ENCODE measurements at places on chromosomes 12 and 14.

GRCh38 chr14:53847057-53847456, 109.6 kb downstream of the BMP4 start:
- DNase-seq = no peak

GRCh38 chr12:54159140-54159539, 29.6 kb downstream of the SMUG1 start:
- no peak for DNase-seq

- DNase-seq = no peak
Measured at GRCh38 chr12:111338096-111338495, 30.8 kb downstream of the PHETA1 start.

GRCh38 chr14:31567655-31568054, 6.5 kb downstream of the NUBPL start:
- no peak for DNase-seq

DNA sequence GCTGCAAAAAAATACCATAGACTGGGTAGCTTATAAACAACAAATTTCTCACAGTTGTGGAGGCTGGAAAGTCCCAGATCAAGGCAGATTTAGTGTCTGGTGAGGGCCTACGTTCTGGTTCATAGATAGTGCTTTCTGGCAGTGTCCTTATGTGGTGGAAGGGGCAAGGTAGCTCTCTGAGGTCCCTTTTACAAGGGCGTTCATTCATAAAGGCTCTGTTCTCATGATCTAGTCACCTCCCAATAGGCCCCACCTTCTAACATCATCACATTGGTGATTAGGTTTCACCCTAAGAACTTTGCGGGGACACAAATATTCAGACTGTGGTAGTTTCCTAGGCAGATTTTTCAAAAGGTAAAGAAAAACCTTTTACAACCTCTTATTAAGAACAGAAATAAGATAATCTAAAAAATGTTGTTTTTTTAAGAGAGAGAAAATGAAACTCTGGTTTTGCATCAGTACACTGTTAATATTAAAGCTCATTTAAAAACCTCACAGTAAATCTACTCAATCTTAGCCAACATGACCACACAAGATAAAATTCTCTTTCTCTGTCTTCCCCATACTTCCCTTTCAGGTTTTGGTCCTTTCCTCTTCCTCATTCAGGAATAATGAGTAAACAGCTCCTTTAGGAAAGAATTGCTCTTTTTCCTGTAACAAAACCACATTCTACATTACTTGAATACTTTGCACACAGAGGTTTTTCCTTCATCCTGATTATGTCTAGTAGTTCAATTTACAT, 117.5 kb downstream of the UNC79 start:
- DNase-seq = no peak

GRCh38 chr14:20485900-20486299, 16.7 kb downstream of the PNP start:
- DNase-seq = no peak

GRCh38 chr14:93759719-93760307, 28.5 kb downstream of the PRIMA1 start:
- no peak for DNase-seq

DNA sequence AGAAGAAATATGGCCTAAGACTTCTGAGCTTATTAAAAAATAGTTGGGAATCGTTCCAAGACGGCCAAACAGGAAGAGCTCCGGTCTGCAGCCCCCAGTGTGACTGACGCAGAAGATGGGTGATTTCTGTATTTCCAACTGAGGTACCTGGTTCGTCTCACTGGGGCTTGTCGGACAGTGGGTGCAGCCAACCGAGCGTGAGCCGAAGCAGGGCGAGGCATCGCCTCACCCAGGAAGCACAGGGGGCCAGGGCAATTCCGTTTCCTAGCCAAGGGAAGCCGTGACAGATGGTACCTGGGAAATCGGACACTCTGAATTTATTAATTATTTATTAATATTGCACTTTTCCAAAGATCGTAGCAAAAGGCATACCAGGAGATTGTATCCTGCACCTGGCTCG, 857.8 kb downstream of the C12orf50 start:
- no peak for DNase-seq

- DNase-seq = no peak
Measured at GRCh38 chr14:52845081-52845480, 53.7 kb upstream of the GNPNAT1 start.

DNA sequence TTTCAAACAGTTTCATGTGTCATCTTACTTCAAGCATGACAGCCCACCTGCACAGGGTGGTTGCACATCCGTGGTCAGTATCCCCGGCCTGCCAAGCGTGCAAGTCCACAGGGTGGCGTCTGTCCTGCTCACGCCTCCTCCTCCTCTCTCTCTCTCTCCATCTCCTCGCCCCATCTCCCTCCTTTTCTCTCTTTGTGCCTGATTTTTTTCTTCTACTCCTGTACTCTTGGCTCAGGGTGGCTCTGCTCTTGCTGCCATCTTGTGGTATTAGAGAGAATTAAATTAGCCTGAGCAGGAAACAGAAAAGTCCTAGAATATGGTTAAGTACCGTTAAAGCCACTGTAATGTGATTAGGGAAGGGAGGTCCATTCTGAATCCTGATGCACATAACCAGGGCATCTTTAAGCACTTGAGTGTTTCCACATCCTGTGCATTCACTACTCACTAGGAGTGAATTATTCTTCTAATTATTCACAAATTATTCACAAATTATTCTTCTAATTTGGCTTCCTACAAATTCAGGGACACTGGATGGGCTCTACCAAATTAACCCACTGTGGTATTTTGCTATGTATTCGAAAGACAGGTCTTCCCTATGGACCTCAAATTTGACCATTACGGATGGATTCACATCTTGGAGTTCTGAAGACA, 25.5 kb upstream of the DTX1 start:
- peak; percentile 31 for DNase-seq

DNA sequence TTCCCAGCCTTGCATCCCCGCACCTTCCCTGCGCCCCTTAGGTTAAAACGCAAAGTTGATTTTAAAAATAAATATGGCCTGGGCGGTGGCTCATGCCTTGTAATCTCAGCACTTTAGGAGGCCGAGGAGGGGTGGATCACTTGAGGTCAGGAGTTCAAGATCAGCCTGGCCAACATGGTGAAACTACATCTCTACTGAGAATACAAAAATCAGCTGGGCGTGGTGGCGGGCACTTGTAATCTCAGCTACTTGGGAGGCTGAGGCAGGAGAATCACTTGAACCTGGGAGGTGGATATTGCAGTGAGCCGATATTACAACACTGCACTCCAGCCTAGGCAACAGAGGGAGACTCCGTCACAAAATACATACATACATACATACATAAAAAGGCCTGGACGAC, 96.0 kb downstream of the GCH1 start:
- no peak for DNase-seq

DNA sequence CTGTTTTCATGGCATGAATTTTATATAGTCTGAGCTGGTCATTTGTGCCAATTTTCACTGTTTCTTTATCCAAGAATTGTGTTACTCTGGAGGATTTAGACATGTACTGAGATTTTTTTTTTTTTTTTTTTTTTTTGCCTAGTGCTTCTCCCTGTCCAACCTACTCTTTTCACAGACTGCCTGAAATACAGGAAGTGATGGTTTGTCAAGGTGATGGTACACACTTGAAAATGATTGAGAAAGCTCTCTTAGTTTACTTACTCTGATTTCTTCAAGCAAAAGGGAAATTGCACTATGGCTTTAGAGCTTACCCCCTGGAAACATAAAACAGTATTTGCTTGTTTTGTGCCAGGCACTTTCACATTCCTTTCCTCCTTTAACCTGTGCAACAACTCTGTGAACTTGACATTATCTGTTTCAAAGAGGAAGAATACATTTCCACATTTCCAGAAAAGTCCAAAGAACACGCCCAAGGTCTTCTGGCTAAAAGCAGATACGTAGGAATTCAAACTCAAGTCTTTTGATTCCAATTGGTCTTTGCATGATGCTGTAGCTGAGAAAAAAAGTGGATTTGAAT, 181.1 kb downstream of the SLC15A5 start:
- no peak for DNase-seq

- no peak for DNase-seq
Measured at GRCh38 chr12:14698555-14698954, 2.2 kb upstream of the GUCY2C start.

DNA sequence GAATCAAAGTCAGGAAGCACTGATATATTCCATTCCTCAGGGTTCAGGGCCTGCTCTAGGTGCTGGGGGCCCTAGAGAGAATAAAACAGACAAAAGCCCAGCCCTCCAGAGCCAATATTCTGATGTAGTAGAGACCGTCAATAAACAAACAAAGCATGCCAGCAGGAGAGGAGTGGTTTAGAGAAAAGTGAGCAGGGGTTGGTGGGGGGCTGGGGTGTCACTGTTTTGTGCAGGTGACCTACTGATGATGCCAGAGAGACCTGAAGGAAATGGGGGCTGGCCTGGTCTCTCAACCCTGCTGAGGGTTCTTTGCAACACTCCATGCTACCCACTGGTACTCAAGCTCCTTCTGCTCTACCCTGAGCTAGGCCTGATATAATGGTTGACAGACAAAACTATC, 26.5 kb downstream of the IL26 start:
- no peak for DNase-seq

GRCh38 chr14:20624495-20625070, 16.9 kb downstream of the OR6S1 start:
- DNase-seq = no peak

GRCh38 chr14:89165189-89166181, 251.5 kb downstream of the FOXN3 start:
- DNase-seq = no peak

DNA sequence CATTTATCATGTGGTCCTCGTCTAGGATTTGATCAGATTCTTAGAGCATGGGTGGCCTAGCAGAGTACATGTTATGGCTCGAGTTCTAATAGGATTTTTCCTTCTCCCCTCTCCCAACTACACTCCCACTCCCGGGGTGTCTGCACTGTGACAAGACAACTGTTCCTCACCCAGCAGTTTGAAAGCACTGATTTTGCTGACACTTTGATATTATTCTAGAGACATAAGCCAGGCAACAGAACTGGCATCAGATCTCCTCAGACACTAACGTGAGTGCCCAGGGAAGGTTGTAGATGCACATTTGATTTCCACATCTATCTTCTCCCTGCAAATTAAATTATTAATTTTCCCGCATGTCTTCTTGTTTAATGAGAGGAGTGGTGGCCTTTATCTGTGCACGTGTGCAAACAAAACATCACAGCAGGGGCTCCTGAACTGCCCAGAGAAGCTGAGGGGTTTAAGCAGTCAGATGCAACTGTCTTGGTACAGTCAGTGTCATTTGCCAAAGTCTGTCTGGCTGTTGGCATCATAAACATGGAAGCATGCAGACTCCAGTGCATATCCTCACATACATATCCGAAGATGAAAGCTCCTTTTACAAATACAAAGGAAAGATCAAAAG, 491.8 kb downstream of the NPAS3 start:
- no peak for DNase-seq

DNA sequence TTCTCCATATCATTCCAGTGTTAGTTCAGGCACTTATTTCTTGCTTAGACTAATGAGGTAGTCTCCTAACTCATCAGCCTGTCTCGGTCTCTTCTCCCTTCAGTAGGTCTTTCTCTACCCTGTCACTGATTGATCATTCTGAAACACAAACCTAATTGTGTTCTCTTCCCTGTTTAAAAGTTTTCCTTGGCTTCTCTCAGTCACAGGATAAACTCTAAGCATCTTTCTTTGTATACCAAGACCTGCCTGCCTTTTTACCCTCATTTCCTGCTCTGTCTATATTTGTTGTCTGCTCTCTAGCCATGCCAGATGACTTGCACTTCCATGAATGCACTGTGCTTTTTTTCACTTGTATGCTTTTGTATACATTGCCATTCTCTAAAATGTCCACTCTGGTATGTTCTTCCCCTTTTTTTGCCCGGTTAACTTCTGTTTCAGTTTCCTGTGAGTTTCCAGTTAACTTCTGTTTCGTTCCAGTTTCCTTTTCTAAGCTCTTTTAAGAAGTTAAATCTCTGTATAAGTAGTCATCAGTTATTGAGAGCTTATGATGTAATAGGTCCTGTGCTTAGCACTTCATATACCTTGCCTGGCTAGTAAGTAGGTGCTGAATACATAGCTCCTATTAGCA, 12.8 kb downstream of the DIP2B start:
- no peak for DNase-seq

GRCh38 chr12:110846615-110847566, at the start of gene CCDC63:
TSS of gene CCDC63 (plus strand) at chr12:110846987. CDS start at chr12:110852955, 5,968 bp downstream.
- DNase-seq = no peak

DNA sequence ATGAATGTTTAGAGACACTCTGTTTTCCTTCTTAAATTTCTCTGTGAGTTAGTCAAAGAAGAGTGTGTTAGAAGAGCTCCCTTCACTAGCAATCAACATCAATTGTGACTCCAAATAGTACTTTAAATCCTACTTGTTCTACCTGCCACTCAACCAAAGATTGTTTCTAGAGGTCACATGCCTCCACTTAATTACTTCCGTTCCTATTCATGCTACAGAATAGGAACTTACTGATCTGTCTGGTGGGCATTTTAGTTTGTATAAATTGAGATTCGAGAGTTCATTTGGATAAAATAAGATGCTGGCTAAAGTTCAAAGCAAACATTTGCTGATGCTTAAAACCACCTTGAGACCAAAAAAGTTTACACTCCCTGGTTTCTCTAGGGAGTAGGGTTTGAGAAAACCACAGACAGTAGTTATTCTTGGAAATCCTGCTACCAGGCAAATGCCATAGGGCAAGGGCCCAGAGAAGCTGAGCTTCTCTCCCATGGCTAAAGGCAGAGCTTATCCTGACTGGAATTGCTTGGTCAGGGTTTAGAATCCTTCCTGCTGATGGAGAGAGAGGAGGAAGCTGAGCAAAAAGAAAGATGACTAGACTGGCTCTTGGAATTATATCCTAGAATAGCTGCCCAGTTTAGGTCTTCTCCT, 389.6 kb upstream of the ATP2B1 start:
- no peak for DNase-seq

- no peak for DNase-seq
Measured at GRCh38 chr12:3544296-3544965, 53.4 kb downstream of the PRMT8 start.

DNA sequence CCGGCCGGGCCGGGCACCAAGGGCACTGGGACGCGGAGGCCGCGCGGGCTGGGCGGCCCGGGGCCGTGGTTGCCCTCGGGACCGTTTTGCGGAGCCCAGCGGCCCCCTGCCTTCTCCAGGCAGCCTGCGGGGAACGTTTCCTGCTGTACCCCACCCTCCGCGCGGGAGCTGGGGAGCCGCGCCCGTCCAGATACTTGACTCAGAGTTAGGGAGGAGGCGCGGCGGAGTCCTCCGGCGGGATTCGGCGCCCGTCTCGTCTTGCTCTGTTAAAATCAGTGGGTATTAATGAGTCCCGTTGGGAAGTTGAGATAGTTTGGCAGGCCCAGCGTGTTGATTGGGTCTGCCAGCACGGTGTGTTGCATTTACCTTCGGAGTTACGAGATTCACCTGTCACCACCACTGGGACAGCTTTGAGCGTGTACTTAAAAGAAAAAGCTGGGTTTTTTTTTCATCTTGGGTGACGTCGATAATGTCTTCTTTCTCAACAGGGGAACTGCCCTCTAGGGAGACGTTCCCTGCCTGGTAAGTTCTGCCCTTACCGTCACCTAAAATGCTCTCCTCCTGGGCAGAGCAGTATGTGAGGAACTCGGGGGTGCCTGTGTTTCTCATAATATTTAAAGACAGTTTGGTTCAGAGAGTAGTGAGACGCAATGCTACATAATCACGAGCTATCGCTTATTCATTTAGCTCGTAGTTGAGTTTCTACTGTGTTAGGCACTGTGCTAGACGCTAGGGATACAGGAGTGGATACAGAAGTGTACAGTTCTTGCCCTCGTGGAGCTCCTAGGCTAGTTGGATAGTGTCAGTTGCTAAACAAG, 596 bp downstream of the DLST start:
- DNase-seq = no peak

Measured in GM04504 (cell line).